ENCODE measurements at places on chromosomes 6 and 20. TPM values are rescaled to one million over a fixed set of nuclear protein-coding genes. Genes with fewer than 3 reads are reported as not detected.

SLC22A7 gene
- total RNA-seq, result not detected

FYN gene
- total RNA-seq, result 99.2 TPM

GNAS-AS1 gene
- 0.97 TPM for total RNA-seq

DNA sequence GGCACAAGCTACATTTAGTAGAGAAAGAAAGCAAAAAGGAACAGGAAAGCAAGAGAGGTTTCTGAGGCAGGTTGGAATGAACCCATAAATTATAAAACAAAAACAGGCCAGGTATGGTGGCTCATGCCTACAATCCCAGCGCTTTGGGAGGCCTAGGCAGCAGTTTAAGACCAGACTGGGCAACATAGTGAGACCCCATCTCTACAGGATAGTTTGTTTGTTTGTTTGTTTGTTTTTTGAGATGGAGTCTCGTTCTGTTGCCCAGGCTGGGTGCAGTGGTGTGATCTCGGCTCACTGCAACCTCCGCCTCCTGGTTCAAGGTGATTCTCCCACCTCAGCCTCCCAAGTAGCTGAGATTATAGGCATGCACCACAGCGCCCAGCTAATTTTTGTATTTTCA lies 49.0 kb downstream of the AFG1L start:
- no peak for DNase-seq

- no peak for DNase-seq
These were observed 171.2 kb upstream of the SUPT3H start for GRCh38 chr6:45548657-45549515.

- no peak for DNase-seq
These were observed 139.7 kb upstream of the RPS6KA2 start for GRCh38 chr6:166766769-166767168.

DNA sequence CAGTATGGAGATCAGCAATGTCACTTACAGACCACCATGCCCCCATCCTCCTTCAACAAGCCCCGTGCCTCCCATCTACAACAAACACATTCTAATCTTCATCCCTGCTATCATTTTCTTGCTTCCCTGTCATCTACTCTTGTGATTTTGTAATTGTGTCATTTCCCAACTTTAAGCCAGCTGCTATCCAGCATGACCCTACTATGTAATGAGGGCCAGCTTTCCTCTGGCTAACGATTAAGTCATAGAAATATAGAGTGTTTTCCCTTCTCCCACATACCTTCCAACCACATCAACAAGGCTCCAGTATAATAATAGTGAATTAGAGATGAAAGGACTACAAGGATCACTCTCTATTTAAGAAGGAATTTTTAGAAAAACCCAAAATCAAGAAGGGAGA lies 607.0 kb downstream of the TENT5A start:
- no peak for DNase-seq

GRCh38 chr6:38262026-38262425 lies 377.7 kb downstream of the BTBD9 start:
- no peak for DNase-seq

Measured in lower lobe of right lung (tissue), 2 donors.